ENCODE measurements at places on chromosomes 2 and 18.

DNA sequence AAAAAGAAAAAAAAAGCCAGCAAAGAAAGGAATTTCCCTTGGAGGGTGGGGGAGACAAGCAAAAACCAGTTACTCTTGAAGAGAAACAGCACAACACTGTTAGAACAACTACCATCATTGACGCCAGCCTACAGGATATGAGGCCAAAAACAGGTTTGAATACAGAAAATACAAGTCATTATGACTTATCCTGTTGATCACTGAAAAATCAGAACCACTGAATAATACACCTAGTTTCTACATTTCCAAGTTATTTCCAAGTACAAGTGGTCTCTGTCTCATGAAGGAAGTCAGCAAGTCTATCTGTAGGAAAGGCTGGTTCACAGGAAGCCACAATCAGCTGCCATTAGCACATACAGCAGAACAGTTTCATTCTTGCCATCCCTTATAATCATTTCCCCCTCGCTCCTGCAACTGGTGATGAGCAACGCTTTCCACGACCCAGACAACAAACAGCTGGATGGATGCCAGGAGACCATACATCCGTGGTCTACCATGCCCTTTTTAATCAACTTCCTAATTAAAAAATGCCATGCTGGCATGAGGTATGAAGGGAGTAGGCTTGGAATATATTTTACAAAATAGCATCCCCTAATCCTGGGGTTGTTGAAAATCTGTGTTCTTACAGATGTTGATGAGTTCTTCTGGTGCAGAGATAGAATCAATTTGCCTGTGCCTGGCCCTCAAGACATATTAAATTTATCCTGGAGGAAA lies 10.4 kb downstream of the MYT1L start:
- H3K4me1 ChIP-seq: no peaks in the 10 kb centered on the region
- no peaks in the 10 kb centered on the region for H3K27me3 ChIP-seq
- no peaks in the 10 kb centered on the region for H3K36me3 ChIP-seq
- no peak for DNase-seq
- no peak overlapping the region for H3K4me3 ChIP-seq

DNA sequence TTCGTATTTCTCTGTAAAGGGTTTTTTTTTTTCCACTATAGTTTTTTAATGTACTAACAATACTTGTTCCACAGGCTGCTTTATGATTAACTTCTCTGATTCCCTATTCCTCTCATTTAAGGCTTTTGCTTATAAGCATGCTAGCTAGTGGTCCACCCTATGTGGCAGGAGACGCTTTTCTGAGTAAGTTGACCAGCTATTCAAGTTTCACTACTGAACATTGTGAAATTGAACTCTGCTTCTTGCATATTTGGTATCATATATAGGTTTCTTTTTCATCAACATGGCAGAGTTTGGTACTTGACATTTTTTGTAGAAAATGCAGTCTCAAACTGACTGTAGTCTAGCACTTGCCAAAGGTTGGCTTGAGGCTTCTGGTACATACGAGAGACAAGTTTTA lies 74.2 kb downstream of the OTX1 start:
- no peaks in the 10 kb centered on the region for H3K27me3 ChIP-seq
- no peak overlapping the region for H3K4me3 ChIP-seq

GRCh38 chr2:22934747-22935146 lies 450.2 kb upstream of the KLHL29 start:
- no peaks in the 10 kb centered on the region for H3K4me1 ChIP-seq
- H3K27me3 ChIP-seq: no peaks in the 10 kb centered on the region
- H3K36me3 ChIP-seq: no peaks in the 10 kb centered on the region
- no peak for DNase-seq
- H3K4me3 ChIP-seq: no peak overlapping the region
- no peak overlapping the region for H3K27ac ChIP-seq

DNA sequence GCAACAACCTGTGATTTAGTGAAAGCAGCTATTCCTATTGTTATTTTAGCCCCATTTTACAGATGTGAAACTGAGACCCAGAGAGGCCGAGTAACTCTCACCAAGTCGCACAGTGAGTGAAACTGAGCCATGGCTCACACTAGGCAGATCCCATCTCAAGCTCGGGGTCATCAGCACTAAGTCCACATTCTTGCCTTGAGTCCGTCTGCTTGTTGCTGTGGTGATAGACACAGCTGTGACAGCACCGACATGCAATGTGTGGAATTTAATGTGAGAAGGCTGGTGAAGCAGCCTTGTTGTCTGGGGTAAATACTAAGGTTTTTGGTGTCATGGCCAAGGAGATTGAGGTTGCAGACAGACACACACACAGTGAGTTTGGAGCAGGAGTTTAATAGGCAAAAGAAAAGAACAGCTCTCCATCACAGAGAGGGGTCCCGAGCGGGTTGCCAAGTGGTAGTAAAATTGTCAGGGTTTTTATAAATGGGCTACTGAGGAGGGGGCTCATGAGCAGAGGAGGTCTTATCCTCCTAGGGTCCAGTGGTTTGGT lies 40.2 kb upstream of the GMCL1 start:
- H3K4me1 ChIP-seq: peaks cover 13% of the 10 kb centered on the region
- no peak overlapping the region for H3K4me3 ChIP-seq
- peaks cover 4% of the 10 kb centered on the region for H3K36me3 ChIP-seq
- H3K27me3 ChIP-seq: no peaks in the 10 kb centered on the region

DNA sequence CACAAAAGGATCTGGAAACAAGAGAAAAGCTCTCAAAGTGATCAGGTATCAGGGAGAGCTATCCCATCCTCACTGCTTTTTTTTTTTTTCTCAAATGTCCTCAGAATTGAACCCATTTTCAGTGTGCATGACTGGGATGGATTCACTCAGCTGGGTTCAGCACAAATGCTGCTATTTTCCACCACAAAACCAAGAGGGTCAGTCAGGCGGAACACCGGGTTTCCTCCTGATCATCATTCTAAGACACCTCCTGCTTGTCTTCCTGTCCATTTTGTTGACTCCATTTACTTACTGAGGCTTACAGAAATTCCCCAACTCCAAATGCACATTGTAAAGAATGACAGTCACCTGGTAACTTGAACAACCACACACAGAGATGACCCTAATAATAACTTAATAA lies 39.9 kb downstream of the CYRIA start:
- DNase-seq: no peak
- H3K4me1 ChIP-seq: peaks cover 78% of the 10 kb centered on the region
- no peaks in the 10 kb centered on the region for H3K27me3 ChIP-seq
- no peak overlapping the region for H3K4me3 ChIP-seq

DNA sequence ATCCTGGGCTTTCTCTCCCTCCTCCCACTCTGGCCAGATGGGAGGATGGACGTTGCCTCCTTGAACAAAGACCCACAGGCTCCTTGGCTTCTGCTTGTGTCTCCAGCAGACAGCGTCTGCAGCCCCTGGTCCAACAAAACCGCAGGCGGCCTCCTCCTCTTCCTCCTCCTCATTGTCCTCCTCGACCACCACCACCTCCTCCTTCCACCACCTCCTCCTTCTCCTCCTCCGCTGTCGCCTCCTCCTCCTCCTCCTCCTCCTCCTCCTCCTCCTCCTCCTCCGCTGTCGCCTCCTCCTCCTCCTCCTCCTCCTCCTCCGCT lies 45.7 kb upstream of the ALPP start:
- H3K27me3 ChIP-seq: no peaks in the 10 kb centered on the region
- no peak for DNase-seq
- H3K27ac ChIP-seq: no peak overlapping the region

DNA sequence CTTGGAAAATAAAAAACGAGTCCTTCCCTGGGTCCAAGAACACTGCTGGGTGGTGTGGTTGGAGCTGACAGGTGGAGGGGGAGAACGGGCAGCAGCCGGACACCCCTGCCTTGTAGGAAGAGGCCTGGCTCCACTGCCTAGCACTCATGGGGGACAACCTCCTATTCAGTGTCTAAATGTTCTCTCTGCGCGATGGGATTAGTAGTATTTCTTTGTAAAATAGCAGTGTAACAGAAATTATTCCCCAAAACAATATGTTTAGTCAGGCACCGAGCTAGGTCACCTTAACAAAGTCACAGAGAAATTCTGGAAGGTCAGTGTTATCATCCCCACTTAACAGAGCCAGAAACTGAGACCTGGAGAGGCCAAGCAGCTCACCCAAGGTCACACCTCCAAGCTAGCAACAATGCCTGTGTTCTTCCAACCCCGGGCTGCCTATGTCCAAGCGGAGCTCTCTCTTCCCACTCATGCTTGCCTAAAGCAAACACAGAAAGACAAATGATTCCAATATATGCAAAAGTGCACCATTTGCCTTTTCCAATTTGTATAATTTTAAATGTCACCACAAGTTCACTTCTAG lies 68.0 kb downstream of the STEAP3 start:
- DNase-seq: no peak
- no peaks in the 10 kb centered on the region for H3K27me3 ChIP-seq
- peaks cover 3% of the 10 kb centered on the region for H3K4me1 ChIP-seq
- no peaks in the 10 kb centered on the region for H3K36me3 ChIP-seq
- H3K4me3 ChIP-seq: no peak overlapping the region

- H3K36me3 ChIP-seq: no peaks in the 10 kb centered on the region
- H3K4me1 ChIP-seq: no peaks in the 10 kb centered on the region
- no peak overlapping the region for H3K4me3 ChIP-seq
- DNase-seq: no peak
- H3K27me3 ChIP-seq: no peaks in the 10 kb centered on the region
Measured at GRCh38 chr18:57793302-57793986, 9.7 kb downstream of the ATP8B1 start.

DNA sequence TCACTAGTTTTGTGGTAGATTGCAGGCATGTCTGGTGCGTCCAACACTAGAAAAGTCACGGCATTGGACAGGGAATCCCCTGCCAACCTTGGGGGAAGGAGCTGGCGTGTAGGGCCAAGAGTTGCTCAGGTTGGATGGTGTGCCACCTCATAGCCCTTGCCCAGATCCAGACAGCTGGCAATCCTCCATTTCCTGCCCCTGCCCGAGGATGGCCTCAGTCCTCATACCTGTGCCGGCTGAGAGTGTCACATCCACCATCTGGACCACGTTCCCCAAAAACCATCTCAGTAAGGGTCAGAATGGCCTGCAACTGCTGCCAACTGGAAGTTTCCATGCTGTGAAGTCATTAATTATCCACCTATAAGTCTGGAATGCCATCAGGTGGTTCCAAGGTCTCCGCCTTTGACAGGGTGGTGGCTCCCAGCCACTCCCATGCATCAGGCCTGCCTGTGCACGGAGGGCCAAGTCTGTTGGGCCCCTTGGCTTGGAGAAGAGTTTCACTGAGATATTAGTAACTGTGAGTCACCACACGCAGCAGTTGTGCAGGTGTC lies 55.0 kb downstream of the IMPA2 start:
- no peak overlapping the region for H3K27ac ChIP-seq
- no peak overlapping the region for H3K4me3 ChIP-seq
- peaks cover 4% of the 10 kb centered on the region for H3K27me3 ChIP-seq

GRCh38 chr18:9750112-9750511 lies 42.0 kb downstream of the RAB31 start:
- no peaks in the 10 kb centered on the region for H3K27me3 ChIP-seq
- no peak overlapping the region for H3K4me3 ChIP-seq
- H3K27ac ChIP-seq: no peak overlapping the region
- DNase-seq: no peak
- H3K4me1 ChIP-seq: peaks cover 3% of the 10 kb centered on the region

DNA sequence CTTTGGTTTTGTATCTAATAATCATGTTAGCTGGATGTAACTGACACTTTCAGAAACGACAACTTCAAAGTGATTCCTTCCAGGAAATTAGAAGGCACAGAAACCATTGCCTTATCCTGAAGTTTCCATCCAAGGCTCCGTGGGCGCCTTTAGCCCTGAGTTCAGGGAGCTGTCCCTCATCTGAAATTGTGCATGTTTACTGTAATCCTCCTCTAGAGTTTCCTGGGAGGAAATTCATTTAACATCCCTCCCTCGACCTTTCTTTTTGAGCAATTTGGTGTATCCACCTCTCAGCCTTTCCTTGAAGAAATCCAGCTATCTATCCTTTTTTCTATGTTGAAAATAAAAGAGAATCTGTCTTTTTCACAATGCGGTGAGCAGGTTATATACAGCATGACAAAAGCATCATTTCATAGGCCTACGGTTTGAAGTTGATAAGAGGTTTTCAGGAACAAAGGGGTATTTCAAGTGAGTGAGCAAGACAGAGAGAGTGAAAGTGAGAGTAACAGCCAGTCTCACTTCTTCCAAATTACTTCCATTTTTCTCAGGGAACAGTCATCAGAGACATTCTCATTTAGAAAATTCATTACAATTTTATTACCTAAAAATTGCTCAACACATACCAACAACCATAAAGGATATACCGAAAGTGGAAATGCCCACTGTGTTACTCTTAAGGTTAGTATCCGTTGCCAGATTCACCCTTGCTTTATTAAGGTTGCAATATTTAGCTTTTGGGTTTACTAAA lies 167.3 kb downstream of the MREG start:
- no peaks in the 10 kb centered on the region for H3K36me3 ChIP-seq
- H3K27me3 ChIP-seq: no peaks in the 10 kb centered on the region
- no peak overlapping the region for H3K27ac ChIP-seq
- no peak overlapping the region for H3K4me3 ChIP-seq

DNA sequence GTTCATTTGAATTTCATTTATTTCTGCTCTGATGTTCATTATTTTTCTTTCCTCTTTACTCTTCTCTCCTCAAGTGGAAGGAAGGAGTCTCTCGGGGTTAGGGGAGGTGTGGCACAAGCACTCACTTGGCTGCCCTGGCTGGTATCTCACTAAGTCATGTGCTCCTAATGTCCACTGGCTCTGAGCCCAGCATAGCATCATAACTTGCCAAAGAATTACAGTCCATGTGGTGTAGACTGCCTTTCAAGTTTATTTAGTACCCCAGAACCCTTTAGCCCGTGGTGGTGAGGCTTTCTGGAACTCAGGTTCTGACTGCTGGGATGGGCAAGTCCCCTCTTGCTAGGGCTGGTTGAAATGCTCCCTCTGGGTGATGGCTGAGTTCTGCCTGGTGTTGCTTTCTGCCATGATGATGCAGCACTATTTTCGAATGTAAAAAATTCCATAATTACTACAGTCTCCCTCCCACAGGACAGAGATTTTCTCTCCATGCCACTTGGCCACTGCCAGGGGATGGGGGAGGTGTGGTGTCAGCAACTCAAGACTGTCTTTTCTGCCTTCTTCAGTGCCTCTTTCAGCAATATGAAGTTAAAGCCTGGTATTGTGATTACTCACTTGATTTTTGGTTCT lies 22.2 kb downstream of the SPAG16 start:
- no peak overlapping the region for H3K4me3 ChIP-seq
- DNase-seq: no peak
- peaks cover 9% of the 10 kb centered on the region for H3K36me3 ChIP-seq
- no peaks in the 10 kb centered on the region for H3K27me3 ChIP-seq

DNA sequence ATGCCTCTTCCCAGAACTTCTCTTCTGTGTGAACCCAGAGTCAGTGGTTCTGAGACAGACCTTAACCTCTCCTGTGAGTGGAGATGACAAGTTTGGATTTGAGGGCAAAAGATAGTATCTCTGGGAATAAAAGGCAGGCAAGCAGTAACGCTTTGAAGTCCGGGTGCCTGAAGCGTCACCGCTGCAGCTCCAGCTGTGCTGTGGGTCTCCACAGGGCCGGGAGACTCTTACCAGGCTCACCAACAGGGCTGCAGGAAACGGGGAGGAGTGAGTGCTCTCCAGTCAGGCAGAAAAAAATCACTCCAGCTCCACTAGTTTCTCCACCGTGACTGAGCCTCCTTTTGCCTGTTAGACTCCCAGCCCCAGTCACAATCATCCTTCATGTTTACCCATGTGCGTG lies 79.7 kb upstream of the MAP4K4 start:
- H3K27ac ChIP-seq: no peak overlapping the region
- peaks cover 16% of the 10 kb centered on the region for H3K4me1 ChIP-seq
- no peaks in the 10 kb centered on the region for H3K27me3 ChIP-seq
- no peak overlapping the region for H3K4me3 ChIP-seq

GRCh38 chr18:10141559-10141958 lies 227.7 kb downstream of the VAPA start:
- H3K4me3 ChIP-seq: no peak overlapping the region
- H3K4me1 ChIP-seq: no peaks in the 10 kb centered on the region
- H3K27me3 ChIP-seq: no peaks in the 10 kb centered on the region
- H3K27ac ChIP-seq: no peak overlapping the region
